Effector CD8-positive, alpha-beta T cell (primary cell): ENCODE measurements at places on chromosomes 6 and 20.

DNA sequence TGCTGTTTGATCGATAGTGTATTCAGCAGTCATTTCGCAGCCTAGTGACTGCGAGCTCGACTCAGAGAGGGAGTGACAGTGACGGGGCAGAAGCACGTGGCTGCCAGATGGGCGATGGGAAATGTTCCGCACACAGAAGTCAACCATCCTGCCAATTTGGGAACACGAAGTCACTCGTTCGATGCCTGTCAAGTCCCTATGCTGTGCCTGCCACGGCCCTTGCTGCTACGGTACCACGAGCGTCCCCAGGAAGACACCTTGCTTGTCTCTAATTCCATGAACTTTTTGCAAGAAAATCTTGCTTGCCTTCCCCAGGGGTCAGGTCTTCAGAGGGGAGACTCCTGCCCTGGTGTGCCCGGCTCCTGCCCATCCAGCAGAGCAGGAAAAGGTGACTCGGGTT lies 17.0 kb upstream of the STX16 start:
- DNase-seq = no peak

- DNase-seq = no peak
Observed at GRCh38 chr6:30157581-30157980, 3.4 kb downstream of the TRIM10 start.

DNA sequence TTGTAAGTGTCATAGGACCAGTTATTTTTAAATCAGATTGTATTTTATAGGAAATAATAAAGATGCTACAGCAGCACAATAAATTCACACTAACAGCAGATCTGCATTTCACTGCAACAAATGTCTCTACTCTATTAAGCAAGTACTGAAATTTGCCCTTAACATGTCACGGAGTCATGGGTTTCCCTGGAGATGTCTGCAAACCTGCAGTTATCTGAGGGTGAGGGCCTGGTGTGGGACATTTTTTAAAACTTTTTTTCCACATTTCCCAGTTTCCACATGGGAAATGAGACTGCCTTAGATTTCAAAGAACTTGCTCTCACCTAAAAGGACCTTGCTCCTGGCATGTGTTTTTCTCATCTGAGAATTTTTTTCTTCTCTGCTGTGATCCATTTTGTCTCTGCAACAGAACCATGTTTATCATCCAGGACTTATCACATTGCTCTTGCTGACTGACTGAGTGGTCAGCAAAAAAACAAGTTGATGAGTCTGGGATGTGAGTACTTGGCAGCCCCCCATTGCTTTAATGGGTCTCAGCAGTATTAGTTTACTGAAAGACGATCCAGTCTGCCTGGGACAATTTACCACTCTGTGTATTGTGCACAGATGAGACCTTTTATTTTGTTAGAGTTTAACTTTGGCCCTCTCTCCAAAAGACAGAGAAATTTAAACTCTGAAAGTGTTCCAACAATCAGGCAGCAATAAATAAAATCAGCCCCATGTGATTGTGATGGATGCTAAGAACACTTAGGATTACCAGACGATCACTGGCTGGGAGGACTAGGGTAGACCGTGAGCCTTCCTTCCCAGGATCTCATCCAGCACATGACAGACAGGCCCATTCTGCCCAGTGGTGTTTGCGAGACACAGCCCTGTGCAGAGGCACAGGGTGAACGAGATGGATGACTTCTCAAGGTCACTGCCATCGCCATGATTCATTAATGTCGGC lies 268.8 kb downstream of the BTBD9 start:
- DNase-seq = no peak

- no peak for DNase-seq
Observed at GRCh38 chr6:140871911-140872310, 1260.8 kb upstream of the GJE1 start.

DNA sequence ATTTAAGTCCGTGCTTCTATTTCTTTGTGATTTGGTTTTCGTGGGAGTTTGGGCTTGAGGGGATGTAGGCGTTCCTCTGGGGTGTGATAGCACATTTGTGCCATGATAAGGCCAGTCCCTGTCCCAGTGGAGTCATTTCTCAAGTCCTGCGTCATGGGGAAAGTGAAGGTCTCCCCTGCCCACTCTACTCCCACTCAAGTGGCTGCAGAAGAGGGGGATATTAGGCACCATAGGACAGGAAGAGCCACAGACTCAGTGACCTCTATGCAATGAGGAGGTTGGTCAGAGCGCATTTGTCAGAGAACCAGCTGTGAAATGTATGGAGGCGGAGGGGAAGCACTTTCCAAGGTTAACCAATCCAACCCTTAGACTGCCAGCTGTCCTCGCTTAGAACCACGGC lies 51.9 kb upstream of the EDN1 start:
- no peak for DNase-seq

GRCh38 chr6:7156643-7157278 lies 49.0 kb downstream of the RREB1 start:
- no peak for DNase-seq

DNA sequence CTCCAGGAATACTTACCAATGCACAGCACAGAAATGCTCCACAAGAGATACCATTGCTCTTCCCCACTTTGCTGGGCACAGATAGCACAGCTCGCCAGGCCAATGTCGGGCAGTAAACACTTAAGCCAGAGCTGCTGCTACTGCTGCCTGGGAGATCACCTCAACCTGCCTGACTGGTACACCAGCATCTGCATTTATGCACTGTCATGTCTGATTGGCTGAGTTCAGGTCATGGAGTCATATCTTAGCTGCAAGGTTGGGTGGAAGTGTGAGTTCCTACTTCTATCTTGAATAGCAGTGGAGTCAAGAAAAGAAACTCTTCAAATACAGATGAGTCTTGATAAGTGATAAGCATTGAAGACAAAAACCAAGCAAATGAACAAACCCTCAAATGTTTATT lies 10.9 kb upstream of the ADGRF4 start:
- DNase-seq = no peak

- DNase-seq = no peak
Observed at GRCh38 chr20:47466213-47466612, 35.5 kb upstream of the NCOA3 start.

- no peak for DNase-seq
Observed at GRCh38 chr6:160160450-160160849, 38.8 kb downstream of the SLC22A1 start.
